ENCODE measurements at places on chromosomes 16 and 17.

- DNase-seq: no peak
Observed at GRCh38 chr17:71938340-71939010, 182.3 kb upstream of the SOX9 start.

DNA sequence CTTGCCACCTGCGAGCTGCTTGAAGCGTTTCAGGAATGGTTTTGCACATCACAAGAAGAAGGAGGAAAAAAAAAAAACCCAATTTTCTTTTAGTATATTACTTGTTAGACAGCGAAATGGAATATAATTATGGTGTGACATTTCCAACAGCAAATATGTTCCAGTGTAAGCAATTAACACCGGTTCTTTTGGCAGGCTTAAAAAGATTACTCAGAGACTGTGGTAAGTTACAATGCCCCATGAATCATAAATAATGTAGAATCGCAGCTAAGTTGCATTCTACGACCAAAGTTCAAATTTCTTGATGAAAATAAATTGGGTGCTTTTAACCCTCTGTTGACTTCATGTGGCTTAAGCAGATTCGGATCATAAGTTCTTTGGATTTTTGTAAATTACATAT lies 245.2 kb downstream of the XYLT1 start:
- no peak for DNase-seq

DNA sequence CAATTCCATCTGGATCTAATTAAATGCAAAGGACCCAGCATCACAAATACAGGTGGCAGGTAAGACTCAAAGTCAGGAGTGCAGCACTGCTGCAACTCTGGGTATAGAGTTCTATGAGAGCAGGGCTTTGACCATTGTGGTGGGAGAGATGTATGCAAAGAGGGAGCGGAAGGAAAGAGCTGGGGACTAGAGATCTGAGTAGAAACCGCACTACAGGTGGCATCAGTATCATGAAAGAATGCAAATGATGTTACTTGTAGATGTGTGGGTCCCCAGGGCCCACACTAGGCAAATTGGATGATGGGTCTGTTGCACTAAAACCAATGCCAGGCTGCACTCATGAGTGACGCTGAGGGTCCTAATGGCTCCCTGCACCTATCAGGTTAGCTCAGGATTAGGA lies 287.1 kb upstream of the ASIC2 start:
- DNase-seq: no peak

- DNase-seq: no peak
Observed at GRCh38 chr17:57872536-57872935, 22.7 kb upstream of the MRPS23 start.

GRCh38 chr16:4696905-4697847 lies 3.8 kb downstream of the NUDT16L1 start:
- no peak for DNase-seq

GRCh38 chr16:67516296-67517154 lies 12.1 kb upstream of the RIPOR1 start:
- no peak for DNase-seq

- no peak for DNase-seq
Observed at GRCh38 chr16:2717383-2718263, 2.4 kb downstream of the PRSS27 start.

GRCh38 chr16:56945847-56946527 lies 14.0 kb downstream of the HERPUD1 start:
- no peak for DNase-seq

GRCh38 chr16:87919681-87919994 lies 16.7 kb downstream of the CA5A start:
- no peak for DNase-seq

- no peak for DNase-seq
Observed at GRCh38 chr17:40524243-40524965, 23.0 kb upstream of the TNS4 start.

DNA sequence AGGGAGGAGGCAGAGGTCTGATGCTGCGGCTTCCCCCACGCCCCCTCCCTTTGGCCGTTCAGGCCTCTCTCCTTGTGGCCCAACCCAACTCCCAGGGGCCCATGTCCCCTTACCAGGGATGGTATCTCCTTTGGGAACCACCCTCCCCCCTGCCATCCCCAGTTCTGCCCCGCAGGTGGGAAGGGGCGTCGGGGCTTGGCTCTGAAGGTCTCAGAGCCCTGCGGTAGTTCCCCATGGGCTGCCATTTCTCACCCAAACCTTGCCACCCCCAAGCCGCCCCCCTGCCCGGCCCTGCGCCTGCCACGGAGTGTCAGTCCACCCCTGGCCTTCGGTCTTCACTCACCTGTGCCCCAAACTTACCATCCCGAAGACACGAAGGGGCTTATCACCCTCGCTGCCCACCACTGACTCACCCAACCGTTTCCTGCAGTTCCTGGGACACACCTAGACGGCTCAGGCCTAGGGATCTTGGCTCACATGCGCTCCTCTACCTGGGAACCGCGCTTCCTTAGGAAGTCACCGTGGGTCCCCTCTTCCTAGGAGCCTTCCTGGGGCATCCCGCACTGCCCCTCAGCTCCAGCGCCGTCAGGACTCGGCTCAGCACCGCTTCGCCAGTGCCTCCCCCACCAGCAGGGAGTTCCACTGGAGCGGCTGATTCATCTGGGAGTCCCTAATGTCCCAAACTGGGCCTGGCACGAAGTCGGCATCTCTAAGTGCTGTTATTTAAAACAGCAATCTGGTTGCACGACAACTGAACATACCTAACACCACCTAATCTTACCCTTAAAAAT lies 1.1 kb upstream of the DOC2A start:
- no peak for DNase-seq

- no peak for DNase-seq
Observed at GRCh38 chr16:30556125-30556473, 2.1 kb downstream of the ZNF764 start.

GRCh38 chr17:6455321-6455705 lies 11.1 kb downstream of the PIMREG start:
- DNase-seq: no peak

- DNase-seq: no peak
Observed at GRCh38 chr17:39115135-39115534, 36.3 kb downstream of the PLXDC1 start.

DNA sequence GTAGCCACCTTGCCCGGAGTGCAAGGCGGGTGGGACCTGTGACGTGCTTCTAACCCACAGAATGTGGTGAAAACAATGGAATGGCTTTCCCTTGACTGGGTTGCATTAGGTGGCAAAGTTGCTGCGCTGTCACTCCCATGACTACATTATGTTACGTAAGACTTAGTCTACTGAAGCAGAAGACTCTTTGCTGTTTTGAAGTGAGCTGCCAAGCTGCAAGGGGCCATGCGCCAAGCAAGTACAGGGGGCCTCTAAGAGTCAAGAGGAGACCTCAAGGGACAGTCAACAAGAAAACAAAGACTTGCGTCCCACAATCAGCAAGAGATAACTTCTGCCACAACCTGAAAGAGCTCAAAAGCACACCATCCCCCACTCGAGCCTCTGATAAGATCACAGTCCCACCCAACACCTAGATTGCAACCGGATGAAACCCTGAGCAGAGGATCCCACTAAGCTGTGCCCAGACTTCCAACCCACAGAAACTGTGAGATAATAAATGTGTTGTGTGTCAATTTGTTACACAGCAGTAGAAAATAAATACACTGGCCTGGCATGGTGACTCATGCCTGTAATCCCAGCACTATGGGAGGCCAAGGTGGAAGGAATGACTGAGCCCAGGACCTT lies 16.5 kb downstream of the ANKRD11 start:
- DNase-seq: no peak

DNA sequence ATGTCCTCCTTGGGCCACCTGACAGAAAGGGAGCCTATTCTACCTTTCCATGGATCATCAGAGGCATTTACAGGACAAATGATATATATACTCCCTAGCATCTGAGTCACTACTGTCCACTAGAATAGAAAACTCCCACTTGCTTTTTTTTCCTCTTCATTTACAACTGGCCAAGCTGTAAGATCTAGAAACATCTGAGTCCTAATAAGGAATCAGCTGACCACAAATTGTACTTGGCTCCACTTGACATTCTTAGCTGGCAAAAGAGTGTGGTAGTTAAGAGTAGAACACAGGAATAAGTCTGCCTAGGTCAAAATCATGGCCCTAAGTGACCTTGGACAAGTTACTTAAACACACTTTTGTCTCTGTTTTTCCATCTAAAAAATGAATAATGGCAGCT lies 5.2 kb downstream of the RUSF1 start:
- DNase-seq: no peak

- DNase-seq: no peak
Observed at GRCh38 chr17:14942526-14943190, 322.5 kb downstream of the PMP22 start.

DNA sequence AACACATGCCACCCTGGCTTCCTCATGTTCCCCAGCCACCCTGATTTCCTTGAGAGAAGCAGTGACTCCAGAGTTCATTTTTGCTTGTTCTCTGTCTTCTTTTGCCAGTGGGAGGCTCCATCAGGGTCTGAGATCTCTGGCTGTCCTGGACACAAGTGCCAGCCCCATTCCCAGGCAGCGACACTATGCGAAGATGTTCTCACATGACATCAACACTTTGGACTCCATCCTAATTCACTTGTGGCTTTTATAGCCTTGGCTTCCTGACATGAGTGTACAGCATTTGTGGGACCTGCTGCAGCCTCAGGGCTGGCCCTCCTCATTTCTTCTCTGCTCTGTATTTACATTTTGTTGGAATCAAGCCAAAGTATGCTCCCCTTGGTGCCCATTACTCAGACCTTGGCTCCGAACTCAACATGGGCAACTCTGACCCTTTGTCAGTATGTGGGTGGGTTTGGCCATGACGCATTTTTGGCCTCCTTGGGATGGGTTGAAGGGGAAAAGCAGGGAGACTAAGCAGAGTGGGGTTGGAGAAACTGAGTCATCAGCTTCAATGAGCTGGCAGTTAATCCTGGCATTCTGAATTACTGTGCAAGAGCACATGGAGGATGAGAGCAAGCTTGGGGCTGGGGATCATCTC lies 119.0 kb upstream of the EEF2KMT start:
- no peak for DNase-seq

DNA sequence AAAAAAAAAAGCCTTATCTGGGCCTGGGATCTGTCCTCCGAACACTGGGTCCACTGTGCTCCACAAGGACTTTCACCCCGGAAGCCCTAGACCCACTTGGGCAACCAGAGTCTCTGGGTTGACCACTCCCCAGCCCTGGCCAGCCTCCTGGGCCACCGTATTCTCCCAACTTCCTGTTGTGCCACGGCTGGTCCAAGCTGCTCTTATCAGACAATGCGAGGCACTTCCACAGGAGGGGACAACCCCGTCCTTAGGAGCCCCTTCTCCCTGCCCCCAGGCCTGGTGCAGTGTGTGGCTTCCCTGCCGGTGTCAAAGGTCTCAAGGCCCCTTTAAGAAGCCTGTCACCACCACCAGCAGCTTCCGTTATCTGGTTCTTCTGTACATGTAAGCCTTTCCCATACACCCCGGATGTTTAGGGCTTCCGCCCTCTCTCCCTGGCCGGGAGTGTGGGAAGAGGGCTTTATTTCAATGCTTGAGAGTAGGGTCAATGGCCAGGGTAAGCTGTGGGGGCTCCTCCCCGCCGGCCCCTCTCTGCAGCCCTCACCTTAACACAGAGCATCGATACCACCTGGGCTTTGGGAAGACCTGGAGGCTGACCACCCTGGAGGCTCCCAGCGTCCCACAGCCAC lies 313.0 kb downstream of the SEC14L1 start:
- DNase-seq: no peak

DNA sequence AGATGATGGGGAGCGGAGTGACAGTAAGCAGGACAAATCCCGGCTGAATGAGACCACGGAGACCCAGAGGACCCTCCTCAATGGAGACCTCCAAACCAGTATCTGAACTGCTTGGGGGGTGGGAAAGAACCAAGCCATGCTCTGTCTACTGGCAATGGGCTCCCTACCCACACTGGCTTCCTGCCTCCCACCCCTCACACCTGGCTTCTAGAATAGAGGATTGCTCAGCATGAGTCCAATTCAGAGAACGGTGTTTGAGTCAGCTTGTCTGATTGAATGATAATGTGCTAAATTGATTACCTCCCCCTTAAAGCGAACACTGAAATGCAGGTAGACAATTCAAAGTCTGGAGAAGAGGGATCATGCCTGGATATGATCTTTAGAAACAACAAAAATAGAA lies 5.5 kb downstream of the SSTR2 start:
- no peak for DNase-seq

DNA sequence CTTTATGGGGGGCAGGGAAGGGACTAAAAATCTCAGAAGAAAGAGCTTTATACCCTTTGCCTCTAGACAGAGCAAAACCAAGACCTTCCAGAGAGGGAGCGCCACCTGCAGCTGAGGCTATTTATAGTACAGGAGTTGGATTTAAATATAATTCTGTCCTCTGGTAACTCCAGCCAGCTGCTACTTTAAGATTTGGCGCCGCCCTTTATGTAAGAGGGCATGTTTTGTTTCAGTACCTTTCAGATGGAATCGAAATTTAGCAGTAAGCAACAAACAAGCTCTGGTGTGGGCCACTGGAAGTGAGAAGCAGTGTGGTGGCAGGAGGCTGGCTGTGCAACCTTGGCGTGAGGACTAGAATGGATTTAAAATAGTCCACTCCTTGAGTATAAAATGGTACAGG lies 5.2 kb upstream of the GUCY2D start:
- no peak for DNase-seq

DNA sequence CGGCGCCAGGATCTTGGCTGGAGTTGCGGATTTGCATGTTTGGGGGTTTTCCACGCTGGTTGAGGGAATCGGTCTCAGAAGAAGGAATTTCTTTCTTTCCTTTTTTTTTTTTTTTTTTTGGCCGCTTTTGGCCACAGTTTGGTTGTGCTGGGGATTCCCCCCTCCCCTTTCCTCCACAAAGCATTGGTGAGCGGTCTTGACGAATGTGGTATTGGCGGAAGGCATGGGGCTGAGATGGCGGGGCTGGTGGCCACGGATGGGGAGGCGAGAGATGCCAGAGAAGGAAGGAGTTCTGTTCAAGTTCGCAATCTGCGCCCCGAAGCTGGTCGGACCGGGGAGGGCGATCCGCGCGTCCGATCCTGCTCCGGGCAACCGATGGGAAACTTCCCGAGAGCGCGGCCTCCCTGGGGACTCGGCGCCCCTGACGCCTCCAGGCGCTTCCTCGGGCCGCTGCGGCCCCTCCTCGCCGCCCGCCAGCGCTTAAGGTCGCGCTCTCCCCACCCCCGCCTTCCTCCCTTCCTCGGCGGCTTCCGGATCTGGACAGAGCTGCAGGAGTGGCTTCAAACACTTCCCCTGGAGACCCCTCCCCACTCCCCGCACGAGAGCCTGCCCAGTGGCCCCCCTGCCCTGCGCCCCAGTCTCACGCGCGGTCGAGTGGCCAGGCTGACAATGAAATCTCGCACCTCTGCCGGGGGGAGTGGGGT lies 43.2 kb downstream of the RAI1 start:
- DNase-seq: no peak

All from stimulated activated CD4-positive, alpha-beta T cell treated with anti-CD3 and anti-CD28 coated beads, TNF-alpha, amount 100 ng/mL, for 4 hours (primary cell).